Thymus (tissue), 14 donors: ENCODE measurements at places on chromosomes 1 and 21.

GRCh38 chr1:181179987-181180365, 91.5 kb downstream of the IER5 start:
- peak; percentile 67 for DNase-seq

- no peak for DNase-seq
These were observed 358.4 kb downstream of the NTNG1 start for GRCh38 chr1:107499139-107499744.

GRCh38 chr1:61295818-61296537, 213.6 kb downstream of the NFIA start:
- DNase-seq = no peak

- no peak for DNase-seq
These were observed 542.5 kb upstream of the DAB1 start for GRCh38 chr1:57966340-57966739.

GRCh38 chr1:51758310-51758709, 120.2 kb downstream of the NRDC start:
- no peak for DNase-seq

- no peak for DNase-seq
These were observed 22.2 kb downstream of the PSMG1 start for GRCh38 chr21:39161064-39161463.

DNA sequence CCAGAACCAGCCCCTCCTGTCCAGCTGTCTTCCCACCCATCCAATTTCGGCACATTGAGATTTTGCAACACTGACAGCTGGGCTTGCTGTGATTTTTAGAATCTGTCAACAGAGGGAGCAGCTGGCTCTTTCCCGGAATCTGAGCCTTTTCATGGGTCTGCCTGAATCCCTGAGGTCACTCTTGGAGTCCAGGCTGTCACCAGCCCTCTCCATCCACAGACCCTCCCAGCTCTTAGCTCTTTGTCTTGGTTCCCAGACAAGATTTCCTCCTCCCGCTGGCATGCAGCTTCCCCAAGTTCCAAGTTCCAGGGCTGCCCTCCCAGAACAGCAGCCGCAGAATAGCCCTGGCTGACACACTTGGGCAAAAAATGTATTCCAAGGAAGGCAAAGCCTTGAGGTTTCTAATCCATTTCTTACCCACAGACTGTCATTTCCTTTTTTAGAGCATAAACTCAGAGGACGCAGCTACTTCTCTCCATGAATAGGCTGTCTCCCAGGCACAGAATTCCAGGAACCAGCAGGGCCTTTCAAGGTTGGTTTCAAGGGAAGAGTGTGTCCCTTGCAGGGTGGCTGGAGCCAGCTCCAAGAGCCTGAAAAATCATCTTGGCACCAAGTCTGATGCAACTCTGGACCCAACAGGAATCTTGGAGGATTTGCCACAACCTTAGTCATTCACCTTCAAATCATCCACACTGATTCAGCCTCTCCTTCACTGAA, 7.1 kb upstream of the TMEM61 start:
- no peak for DNase-seq

DNA sequence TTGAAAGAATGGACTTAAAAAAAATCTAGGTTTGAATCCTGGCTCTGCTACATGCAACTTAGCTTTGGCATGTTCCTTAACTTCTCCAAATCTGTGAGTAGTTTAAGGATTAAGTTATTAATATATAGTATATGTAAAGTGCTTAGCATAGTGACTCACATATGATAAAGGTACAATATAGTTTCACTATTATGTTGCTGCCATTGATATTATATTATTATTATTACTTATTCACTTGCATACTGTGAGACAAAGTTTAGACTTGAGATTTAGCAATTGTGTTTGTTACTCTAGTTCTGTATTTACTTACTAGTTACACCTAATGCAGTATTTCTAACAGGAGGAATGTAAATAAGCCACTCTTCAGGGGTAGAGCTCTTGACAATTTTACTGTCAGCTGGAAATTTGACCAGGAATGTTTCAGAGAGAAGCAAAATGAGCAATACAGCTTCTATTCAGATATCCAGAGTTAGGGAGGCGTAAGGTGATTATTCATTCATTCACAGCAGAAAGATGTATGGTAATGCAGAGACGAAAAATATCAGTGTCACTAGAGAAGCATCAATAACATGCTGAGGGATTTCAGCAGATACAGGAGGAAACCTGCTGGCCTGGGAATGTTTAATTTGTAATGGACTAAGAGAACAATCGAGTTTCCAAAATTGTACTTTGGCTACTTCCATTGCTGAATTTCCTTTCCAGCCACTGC, 25.5 kb downstream of the RGS7 start:
- DNase-seq = no peak

DNA sequence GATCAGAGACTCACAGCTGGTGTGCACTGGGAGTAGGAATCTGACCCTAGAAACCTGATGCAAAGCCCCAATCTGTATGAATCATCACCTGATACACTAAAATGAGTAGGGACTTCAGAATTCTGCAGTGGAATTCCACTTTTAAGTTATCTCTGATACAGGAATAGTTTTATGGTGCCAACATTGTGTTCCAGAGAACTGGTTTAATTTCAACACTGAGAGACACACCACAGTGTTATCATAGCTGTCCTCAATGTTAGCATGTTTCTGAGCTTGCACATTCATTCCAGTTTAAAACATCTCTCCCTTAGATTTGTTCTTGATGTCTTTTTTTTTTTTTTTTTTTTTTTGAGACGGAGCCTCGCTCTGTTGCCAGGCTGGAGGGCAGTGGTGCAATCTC, 7.1 kb downstream of the UTS2 start:
- no peak for DNase-seq

GRCh38 chr1:18141661-18142060, 34.1 kb downstream of the IGSF21 start:
- DNase-seq = no peak

DNA sequence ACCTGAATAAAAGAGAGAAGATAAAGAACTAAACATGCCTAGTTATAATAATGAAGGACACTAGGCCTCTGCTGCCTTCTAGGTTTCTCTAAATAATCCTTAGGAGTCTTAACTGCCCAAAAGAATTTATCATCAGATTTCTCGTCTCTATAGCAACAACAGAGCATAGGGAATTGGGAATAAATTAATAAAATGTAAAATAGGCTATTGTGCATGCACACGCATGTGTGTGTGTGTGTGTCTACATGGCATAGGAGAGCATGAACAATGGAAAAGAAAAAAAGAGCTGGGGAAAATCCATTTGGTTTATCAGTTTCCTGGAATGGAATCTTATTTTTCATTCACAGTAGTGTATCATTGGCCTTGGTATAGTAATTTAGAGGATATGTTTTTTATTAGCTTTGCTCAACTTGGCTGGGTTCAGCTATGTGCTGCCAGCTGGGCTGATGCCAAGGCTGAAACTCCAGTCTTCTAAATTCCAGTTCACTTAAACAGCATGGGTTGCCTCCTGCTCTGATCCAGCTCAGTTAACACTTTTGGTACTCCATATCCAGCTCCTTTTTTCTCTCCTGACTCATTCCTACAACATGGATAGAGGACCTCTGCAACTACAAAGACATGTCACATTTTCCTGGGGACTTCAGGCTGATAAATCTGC, 80.6 kb upstream of the SLFNL1 start:
- DNase-seq = no peak

GRCh38 chr21:40146216-40146837, 279.1 kb downstream of the PCP4 start:
- DNase-seq = no peak

DNA sequence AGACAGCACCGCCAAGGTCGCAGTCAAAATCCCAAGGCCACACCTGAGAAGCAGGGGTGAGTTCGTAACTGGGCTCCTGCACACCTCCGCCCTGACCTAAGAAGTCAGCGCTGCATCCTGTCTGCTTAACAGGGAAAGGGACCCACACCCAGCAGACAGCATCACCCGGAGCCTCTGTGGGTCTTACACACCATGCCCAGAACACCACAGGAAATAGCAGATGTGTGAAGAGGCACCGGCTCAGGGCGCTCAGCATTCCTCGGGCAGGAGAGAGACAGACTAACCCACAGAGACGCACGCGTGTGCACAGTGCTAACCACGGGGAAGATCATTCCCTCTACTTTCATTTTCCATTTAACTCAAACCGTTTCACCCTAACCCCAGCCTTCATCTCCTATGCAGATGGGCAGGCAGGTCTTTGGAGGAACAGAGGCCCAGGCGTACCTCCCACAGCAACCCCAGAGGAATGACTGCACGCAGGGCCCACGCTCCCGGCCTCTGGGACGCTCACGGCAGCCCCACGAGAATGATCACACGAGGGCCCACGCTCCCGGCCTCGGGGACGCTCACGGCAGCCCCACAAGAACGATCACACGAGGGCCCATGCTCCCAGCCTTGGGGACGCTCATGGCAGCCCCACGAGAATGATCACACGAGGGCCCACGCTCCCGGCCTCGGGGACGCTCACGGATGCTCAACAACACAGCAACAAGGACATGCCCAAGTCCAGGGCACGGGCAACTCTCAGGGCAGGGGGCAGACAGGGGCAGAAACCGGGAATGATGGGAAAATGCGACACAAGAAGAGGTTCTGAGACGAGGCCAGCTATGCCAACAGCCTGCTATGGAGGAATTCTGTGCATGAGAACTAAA, 20.9 kb downstream of the POFUT2 start:
- peak; percentile 64 for DNase-seq

GRCh38 chr1:156499842-156500542, 583 bp downstream of the MEF2D start:
- DNase-seq = no peak

GRCh38 chr1:180976732-180977357, 45.8 kb downstream of the STX6 start:
- DNase-seq = no peak

GRCh38 chr1:179779645-179780272, 36.7 kb downstream of the FAM163A start:
- no peak for DNase-seq

DNA sequence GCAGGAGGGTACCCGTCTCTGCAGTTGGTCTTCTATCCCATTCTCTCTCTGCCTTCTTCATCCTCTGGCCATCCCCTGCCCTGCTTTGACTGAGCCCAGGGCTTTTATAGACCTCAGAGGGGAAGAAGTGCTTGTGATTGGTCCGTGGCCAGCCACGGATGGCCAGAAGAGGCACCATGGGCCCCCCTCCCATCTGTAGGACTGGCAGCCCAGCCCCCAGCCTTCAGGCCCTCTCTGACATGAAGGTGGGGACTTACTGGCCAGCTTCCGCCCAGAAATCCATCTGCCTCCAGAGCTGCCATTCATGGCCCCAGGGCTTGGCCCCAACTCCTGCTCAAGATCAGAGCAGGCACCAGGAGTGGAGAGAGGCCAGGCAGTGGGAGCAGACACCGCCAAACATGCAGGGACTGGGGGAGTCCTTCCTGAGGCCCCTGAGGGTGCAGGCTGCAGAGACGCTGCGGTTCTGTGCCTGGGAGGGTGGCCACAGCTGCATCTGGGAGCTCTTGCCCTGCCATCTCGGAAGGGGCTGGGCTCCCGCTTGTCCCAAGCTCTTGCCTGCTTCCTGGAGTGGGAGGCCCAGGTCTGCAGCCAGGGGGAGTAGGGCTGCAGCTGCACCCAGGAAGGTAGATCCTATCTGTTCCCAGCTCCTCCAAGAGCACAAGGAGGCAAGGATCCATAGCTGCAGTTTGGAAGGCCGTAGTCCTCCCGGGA, 698.6 kb upstream of the B3GALT2 start:
- DNase-seq = no peak
